ENCODE measurements at places on chromosomes 3 and 15. TPM values are rescaled to one million over a fixed set of nuclear protein-coding genes. Genes with fewer than 3 reads are reported as not detected.

Gene RTP4
- total RNA-seq, result 1.4 TPM

Gene ZDHHC23
- total RNA-seq, result 1.1 TPM

Gene AMIGO3
- total RNA-seq, result not detected

Gene KIF9
- 3.2 TPM for total RNA-seq

Gene CYP1A1
- total RNA-seq, result not detected

Gene SAMD7
- not detected for total RNA-seq

Gene CHCHD4
- 12.6 TPM for total RNA-seq

Gene GOLGA8N
- 11.4 TPM for total RNA-seq

Gene NPAP1
- total RNA-seq, result not detected

Gene LTF
- not detected for total RNA-seq

Gene IGDCC3
- under 0.01 TPM for total RNA-seq

Gene GRM7
- 0.22 TPM for total RNA-seq

Gene PARP3
- total RNA-seq, result 17.6 TPM

Gene CNTN4
- total RNA-seq, result 1.00 TPM

Gene SUCLG2
- total RNA-seq, result 79.8 TPM

Gene ASB14
- under 0.01 TPM for total RNA-seq

Gene SLC22A13
- total RNA-seq, result 0.22 TPM

Gene GANC
- 19.9 TPM for total RNA-seq

Gene DPPA2
- total RNA-seq, result not detected

Gene HIGD2B
- not detected for total RNA-seq

Gene CKMT1A
- not detected for total RNA-seq

Gene GPR176
- 135 TPM for total RNA-seq

Gene SNTN
- total RNA-seq, result not detected

Gene CHL1
- under 0.01 TPM for total RNA-seq

Gene CSTA
- 1.1 TPM for total RNA-seq

Gene EIF2A
- total RNA-seq, result 201 TPM

Gene LEKR1
- 1.3 TPM for total RNA-seq

Gene STRIT1
- total RNA-seq, result not detected

Gene C3orf20
- not detected for total RNA-seq

Gene CHRNA3
- not detected for total RNA-seq

Gene ARPIN
- total RNA-seq, result 12.2 TPM
